ENCODE measurements at places on chromosomes 13 and 19. TPM values are rescaled to one million over a fixed set of nuclear protein-coding genes. Genes with fewer than 3 reads are reported as not detected.

DNA sequence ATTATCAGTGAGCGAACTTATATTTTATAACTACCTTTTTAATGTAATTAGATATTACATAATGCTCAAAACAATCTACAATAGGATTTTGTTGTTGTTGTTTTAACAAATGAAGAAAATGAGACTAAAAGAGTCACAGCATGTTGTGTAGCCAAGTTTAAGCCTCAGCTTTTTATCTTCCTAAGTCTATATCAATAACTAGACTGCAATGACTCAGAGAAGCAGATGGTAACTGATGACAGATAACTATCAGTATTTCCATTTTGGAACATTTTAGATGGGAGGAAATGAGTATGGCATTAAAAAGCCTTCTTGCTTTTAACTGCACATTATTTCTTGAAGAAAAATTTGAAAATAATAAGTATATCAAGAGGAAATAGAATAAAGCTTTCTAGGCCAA is 825.2 kb downstream of the SLITRK1 start:
- no peak for DNase-seq

DNA sequence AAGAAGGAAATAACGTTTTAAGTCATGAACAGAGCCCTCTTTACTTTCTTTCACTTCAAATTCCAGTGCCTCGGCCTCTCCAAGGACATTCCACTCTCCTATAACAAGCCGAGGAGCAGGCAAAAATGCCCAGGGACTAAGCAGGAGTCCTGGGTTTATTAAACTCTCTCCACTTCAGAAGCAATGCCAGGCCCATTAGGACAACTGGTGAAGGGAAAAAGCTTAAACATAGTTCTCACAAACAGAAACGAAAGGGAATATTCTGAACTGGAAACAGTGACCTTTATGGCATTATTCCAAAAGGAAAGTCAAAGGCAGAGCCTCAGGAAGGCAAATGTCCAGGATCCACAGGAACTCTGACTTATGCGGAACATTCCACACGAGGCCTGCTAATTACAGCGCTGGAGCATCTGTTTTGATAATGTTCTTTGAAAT is 30.9 kb upstream of the MED4 start:
- DNase-seq: no peak

GRCh38 chr19:13974073-13974472 is 21.8 kb downstream of the DCAF15 start:
- DNase-seq: no peak

- no peak for DNase-seq
These were observed 836.4 kb downstream of the SLITRK6 start for GRCh38 chr13:84962849-84963248.

- DNase-seq: no peak
These were observed 6.4 kb downstream of the ARHGEF7 start for GRCh38 chr13:111121506-111121905.

DNA sequence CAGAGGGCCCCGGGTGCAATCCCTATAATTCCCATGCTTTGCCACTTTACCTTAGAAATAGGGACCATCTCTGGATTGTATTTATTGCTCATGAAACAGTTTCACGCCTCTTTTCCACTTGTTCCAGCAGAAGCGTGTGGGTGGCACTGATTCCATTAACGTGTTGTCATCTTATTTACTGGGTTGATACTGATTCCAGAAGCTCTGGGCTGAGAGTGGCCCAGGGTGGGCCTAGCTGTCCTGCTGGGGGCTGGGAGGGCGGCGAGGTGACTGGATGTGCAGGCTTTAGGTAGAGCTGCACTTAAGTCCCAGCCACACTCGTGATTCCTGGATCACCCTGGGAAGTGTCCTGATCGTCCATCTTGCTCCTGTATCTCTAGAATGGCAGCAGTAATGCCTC is 155.0 kb downstream of the TEX29 start:
- DNase-seq: no peak

DNA sequence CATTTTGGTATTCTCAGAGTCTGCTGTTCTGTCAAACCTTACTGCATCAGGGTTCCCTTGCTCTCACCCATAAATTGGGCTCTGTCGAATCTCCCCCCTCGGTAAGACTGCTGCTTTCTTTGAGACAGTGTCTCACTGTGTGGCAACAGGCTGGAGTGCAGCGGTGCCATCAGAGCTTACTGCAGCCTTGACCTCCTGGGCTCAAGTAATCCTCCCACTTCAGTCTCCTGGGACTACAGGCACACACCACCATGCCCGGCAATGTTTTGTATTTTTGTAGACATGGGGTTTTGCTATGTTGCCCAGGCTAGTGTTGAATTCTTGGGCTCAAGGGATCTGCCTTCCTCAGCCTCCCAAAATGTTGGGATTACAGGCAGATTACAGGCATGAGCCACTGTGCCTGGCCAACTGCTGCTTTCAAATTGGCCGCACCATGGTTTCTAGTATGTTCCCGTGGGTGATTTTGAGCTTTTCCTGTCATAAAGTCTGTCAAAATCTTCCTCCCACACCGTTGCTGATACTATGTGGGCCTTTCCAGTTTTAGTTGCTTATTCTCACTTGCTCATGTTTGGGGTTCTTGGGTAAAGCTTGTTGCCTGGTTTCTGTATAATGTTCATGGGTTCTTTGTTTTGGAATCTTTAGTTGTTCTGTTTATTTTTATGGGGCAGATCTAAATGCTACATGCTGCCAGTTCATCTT is 10.6 kb downstream of the RFC3 start:
- no peak for DNase-seq

DNA sequence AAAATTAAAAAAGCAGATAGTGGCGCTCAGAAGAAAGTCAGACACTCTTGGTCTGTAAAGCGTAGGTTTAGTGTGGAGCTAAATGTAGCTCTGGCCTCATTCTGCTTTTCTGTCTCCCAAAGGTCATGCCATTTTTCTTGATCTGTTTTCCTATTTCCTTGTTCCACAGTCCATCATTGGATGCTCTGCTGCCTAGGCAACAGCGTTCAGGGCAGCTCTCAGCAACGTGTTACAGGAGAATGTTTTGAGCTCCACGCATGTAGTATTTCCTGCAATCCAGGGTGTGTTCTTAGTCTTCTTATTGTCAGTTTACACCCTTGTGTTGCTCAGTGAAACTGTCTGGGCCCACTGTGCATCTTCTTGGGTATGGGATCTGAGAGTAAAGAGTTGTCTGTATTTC is 46.0 kb upstream of the PCDH8 start:
- DNase-seq: no peak

DNA sequence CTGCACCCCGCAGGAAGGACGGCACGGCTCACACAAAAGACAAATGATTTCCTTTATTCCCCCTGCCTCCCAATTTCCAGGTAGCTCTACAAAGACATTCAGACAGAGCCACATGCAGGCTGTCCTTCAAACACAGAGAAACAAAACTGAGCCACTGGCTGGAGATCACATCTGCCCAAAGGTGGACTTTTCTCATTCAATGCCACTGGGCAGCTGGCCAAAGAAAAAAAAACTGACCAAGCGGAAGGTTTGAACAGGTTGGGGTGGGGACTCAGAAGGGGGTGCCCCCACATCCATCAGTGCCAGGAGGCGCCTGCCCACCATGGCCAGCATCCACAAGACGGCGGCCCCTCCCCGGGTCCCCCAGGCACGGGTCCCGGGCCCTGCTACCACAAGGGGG is 17.8 kb upstream of the MATK start:
- DNase-seq: no peak

DNA sequence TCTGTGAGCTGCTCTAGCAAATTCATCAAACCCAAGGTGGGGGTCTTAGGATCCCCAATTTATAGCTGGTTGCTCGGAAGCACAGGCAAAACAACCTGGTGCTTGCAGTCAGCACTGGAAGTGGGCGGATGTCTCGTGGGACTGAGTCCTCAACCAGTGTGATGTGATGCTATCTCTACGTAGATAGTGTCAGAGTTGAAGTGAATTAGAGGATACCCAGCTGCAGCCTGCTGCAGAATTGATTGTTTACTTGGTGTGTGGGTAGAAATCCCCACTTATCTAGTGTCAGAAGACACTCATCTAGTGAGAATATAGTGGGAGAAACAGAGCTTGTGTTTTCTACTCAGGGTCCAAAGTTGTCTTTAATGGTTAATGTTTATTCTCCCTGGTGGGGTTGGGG is 63.3 kb downstream of the CBY2 start:
- DNase-seq: no peak

GRCh38 chr13:113903912-113904311 is 40.0 kb upstream of the GAS6 start:
- DNase-seq: no peak

- no peak for DNase-seq
These were observed 137.6 kb downstream of the GPC6 start for GRCh38 chr13:93364166-93364565.

GRCh38 chr13:94112227-94112626 is 367.3 kb downstream of the DCT start:
- no peak for DNase-seq

- DNase-seq: no peak
These were observed 180.0 kb downstream of the USP12 start for GRCh38 chr13:26991508-26992181.

GRCh38 chr19:33780746-33781145 is 15.9 kb upstream of the KCTD15 start:
- DNase-seq: no peak

DNA sequence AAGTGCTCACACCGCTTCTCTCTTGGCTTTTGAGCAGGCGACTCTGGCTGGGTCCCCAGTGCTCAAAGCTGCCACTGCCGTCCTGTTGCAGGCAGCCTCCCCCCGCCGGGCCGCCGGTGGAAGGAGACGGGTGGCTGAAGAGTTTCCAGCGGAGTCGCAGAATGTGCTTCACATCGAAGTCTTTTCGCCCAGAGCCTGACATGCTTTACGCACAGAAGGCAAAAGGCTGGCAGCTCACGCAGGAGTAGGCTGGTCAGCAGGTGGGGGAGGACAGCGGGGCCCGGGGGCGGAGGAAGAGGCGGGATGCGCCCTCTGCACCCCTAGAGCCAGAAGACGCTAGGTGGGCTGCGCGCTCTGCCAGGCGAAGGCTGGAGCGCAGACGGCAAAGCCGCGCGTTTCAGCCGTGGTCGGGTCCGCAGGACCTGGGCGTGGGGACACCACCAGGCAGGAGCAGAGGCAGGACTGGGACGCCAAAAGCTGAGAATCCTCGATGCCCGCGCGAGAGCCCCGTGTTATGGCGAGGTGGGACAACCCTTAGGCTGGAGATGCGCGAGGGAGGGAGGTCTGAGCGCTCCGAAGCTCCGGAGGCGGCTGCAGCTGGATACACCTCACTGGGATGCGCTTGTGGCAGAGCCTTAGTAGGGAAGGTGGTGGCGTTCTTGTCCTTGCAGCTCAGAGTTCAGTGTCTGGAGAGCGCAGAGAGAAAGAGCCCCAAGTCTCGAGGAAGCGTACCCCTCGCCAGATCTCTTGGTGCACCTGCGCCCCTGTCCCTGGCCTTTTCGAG is at the start of gene ATXN8OS:
Gene ATXN8OS (plus strand): TSS at position 329 of the 784 bp plus-strand sequence.
- no peak for DNase-seq

DNA sequence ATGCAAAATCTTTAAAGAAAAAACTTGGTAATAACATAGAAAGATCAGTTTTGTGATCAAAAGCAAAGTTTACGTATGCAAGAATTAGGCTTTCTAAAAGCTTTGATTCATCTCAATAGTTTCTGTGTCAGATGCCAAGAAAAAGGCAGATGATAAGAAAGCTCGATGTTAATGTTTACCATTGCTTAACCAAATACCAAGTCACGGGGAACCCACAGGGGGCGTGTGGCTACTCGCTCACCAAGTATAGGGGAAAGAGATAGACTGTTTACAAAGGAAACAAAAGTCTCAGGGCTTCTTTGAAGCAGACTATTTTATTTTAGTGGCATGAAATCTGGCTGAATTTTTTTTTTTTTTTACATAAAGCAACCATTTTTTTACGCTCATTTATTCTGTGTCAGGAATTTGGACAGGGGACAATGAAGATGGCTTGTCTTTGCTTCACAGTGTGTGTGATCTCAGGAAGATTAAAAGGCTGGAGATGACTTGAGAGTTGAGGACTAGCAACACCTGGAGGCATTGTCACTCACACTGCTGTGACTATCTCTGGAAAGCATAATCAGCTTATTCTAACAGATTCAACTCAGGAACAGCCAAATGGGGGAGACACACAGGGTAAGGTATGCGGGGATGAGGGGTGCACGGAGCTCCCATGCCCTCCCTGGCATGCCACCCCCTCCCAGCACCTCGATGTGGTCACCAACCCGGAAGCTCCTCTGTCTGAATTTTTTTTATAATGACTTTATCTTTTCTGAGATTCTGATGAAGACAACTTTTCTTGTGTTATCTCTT is 24.9 kb downstream of the RCBTB1 start:
- DNase-seq: no peak

- no peak for DNase-seq
These were observed 1211.5 kb downstream of the PCDH17 start for GRCh38 chr13:58843071-58843470.

DNA sequence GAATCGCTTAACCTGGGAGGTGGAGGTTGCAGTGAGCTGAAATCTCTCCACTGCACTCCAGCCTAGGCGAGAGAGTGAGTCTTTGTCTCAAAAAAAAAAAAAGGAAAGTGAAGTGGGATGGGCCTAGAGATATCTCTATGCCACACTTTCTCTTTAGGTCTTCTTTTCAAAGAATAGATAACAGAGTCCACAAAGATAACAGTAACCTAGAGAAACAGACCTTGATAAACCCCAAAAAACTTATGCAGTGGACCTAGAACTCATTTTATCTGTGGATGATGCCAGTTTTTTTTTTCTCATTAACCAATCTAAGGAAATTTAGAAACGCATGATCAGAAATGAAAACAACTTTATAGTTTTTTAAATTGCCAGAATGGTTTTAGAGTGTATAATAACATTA is 227.4 kb downstream of the LHFPL6 start:
- no peak for DNase-seq

- DNase-seq: no peak
These were observed 11.0 kb downstream of the MOB3A start for GRCh38 chr19:2084993-2085720.

DNA sequence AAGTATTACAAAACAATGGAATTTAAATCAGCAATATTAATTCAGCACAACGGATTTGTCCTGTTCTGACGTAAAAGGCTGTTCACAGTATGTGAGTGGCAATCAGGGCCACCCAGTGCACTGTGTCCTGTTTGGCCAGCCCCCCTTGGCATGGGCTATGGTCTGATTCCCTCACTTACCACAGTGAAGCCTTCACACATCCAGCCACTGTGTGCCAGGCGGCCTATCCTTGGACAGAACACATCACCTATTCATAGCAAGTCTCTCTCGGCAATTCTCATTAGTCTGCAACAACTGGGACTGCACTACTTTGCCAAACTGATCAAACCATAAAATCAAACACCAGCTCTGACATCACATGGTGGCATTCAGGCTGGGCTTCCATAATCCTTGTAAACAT is 221.5 kb upstream of the TSHZ3 start:
- DNase-seq: no peak

DNA sequence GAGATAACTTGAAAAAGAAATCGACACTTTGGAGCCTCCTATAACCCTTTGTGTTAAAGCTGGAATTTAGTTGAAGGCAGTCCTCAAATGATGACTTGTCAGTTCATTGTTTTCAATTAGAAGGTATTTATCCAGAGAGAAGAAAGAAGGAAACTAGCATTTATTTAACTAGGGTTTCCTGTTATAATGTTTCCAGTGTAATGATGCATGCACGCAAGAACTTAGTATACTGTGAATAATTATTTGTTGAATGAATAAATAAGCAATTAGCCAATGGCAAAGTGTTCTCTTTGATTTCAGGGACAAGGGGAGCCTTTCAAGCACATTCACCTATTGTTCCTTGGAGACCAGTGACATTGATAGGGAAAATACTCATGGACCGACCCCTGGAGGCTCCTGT is 307.4 kb downstream of the KLF5 start:
- no peak for DNase-seq

The SIAH3 gene
- not detected for total RNA-seq

The TMEM205 gene
- total RNA-seq: 151 TPM

The SLC10A2 gene
- not detected for total RNA-seq

The TRPM4 gene
- 3.9 TPM for total RNA-seq

The CEACAM7 gene
- total RNA-seq: not detected

The ZNF490 gene
- total RNA-seq: 1.7 TPM

The CACNA1A gene
- total RNA-seq: not detected

The APOC4 gene
- not detected for total RNA-seq

The CGB2 gene
- not detected for total RNA-seq
